ENCODE measurements at places on chromosomes 1 and 21. TPM values are rescaled to one million over a fixed set of nuclear protein-coding genes. Genes with fewer than 3 reads are reported as not detected.

- no peak overlapping the region for H3K27ac ChIP-seq
- no peak for DNase-seq
- no peaks in the 10 kb centered on the region for H3K27me3 ChIP-seq
- no peaks in the 10 kb centered on the region for H3K4me1 ChIP-seq
- H3K4me3 ChIP-seq: no peak overlapping the region
Observed at GRCh38 chr1:216314379-216315095, 108.7 kb downstream of the USH2A start.

DNA sequence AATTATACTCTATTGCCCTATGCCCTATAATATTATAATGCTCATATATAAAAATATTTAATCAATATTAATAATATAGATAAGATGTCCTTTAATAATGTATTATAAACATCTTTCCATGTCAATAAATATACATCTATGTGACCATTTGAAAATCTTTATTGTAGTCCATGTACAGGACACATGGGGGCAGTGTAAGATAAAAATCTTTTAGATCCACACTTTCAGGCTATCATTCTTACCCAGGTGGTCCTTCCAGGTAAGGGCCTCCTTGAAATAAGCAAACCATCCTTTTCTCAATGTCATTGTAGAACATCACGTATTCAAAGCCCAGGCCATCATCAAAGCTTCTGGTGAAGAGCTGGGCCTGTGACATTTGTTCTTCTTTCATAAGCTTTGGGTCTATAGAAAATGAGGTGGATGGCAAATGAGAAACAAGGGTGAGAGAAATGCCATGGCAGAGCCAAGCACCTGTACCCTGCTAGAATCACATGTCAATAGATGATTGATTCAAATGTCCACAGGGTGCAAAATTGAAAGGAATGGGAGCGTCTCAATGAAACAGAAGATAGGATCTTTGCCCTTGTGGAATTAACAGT, 20.2 kb downstream of the THEM4 start:
- peaks cover 2% of the 10 kb centered on the region for H3K36me3 ChIP-seq
- no peaks in the 10 kb centered on the region for H3K4me1 ChIP-seq
- no peak for DNase-seq
- no peak overlapping the region for H3K4me3 ChIP-seq

- peaks cover 10% of the 10 kb centered on the region for H3K4me1 ChIP-seq
- no peaks in the 10 kb centered on the region for H3K27me3 ChIP-seq
- no peak overlapping the region for H3K4me3 ChIP-seq
- DNase-seq: no peak
Observed at GRCh38 chr21:31500982-31501381, 156.9 kb upstream of the TIAM1 start.

DNA sequence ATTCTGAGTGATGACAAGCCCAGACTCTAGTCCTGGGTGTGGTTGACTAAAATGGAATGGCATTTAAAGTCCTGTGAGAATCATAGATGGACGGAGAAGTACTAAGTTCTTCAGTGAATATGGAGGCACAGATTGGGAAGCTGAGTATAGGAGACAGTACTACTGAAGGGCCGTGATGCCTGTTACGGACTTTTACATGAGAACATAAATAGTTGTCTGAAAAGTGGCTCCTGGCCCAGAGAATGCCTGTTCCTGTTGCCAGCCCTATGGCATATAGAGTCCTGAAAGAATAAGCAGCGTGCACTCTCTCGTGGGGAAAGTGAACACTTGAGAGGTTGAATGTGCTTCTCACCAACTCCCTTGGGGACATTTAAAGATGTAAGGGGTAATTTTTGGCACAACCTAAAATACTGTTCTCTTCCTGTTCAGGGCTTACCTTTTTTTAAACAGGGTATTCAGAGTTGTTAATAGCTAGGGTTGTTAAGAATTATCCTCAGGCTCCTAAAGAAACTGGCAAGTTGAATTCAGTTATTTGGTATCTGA, 20.4 kb downstream of the CCT8 start:
- H3K27me3 ChIP-seq: no peaks in the 10 kb centered on the region
- peaks cover 31% of the 10 kb centered on the region for H3K36me3 ChIP-seq
- no peak overlapping the region for H3K4me3 ChIP-seq

DNA sequence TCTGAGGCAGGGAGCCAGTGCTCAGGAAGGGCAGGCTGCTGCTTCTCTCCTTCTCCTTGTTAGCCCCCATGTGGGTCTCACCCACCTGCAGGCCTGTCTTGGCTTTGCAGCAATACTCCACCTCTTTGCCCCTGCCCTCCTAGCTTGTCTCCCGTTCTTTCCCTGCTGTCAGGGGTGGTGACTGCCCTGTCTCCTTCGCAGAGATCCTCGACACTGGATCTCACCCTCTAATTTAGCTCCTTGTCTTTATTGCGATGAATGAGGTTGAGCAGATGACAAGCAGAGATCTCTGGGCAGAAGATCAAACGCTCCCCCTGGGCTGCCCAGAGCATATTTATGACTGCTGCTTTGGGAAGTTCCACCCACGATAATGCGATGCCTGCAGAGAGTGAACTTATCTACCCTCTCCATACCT, 199.2 kb downstream of the ROR1 start:
- no peak overlapping the region for H3K4me3 ChIP-seq
- no peaks in the 10 kb centered on the region for H3K36me3 ChIP-seq
- H3K4me1 ChIP-seq: no peaks in the 10 kb centered on the region
- DNase-seq: no peak
- H3K27ac ChIP-seq: no peak overlapping the region

DNA sequence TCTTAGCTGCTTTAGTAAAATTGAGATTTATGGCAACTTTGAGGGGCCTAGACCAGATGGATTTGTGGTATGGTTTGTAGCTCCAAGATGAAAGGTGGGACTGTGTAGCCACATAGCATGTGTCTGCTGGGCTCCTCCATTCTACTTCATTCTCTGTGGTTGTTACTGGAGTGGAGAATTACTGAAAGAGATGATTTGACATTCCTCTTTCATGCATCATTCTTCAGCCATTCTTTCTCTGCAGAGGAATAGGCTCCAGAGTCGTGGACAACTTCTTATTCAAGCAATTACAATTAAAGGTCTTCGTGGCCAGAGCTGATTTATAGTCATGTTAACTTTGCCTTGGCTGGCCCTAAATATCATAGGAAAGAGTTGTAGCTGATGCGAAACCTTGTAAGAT, 328.9 kb downstream of the PAPPA2 start:
- no peak overlapping the region for H3K27ac ChIP-seq
- no peaks in the 10 kb centered on the region for H3K27me3 ChIP-seq
- no peaks in the 10 kb centered on the region for H3K4me1 ChIP-seq

- no peaks in the 10 kb centered on the region for H3K27me3 ChIP-seq
- H3K4me3 ChIP-seq: no peak overlapping the region
- H3K4me1 ChIP-seq: peaks cover 16% of the 10 kb centered on the region
- peak; percentile 79 for DNase-seq
Observed at GRCh38 chr1:59079434-59080140, 217.3 kb upstream of the FGGY start.

- H3K27ac ChIP-seq: no peak overlapping the region
- no peaks in the 10 kb centered on the region for H3K27me3 ChIP-seq
- peaks cover 5% of the 10 kb centered on the region for H3K4me1 ChIP-seq
Observed at GRCh38 chr1:30852026-30852425, 56.5 kb downstream of the SDC3 start.

GRCh38 chr1:34763142-34763781, 3.7 kb downstream of the GJB4 start:
- no peaks in the 10 kb centered on the region for H3K4me1 ChIP-seq
- H3K27ac ChIP-seq: no peak overlapping the region
- H3K4me3 ChIP-seq: no peak overlapping the region
- no peaks in the 10 kb centered on the region for H3K36me3 ChIP-seq

DNA sequence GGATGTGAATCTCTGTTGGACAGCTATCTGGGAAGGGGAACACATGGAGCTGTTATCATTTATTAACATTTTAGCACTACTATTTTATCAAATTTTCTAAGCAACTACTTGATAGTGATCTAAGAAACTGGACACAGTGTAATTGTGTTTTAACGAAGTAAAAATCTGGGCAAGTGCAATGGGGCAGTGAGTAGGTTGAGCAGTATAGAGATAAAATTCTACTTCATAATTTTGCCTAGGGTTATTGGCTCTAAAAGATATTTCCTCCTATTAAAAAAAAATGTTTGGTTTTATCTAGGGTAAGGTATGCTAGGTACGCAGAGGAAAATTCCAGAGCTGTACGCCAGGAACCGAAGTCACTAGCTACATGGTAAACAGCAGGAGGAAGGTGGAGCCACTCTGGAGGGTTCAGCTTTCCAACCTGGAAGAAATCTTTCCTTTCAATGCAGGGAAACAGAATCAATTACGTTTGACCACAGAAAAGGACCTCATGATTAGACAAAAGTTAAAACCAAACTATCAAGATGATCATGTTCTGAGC, 43.3 kb downstream of the BCAR3 start:
- H3K4me3 ChIP-seq: no peak overlapping the region
- no peaks in the 10 kb centered on the region for H3K36me3 ChIP-seq
- peak overlapping the region; percentile 49 for H3K27ac ChIP-seq

DNA sequence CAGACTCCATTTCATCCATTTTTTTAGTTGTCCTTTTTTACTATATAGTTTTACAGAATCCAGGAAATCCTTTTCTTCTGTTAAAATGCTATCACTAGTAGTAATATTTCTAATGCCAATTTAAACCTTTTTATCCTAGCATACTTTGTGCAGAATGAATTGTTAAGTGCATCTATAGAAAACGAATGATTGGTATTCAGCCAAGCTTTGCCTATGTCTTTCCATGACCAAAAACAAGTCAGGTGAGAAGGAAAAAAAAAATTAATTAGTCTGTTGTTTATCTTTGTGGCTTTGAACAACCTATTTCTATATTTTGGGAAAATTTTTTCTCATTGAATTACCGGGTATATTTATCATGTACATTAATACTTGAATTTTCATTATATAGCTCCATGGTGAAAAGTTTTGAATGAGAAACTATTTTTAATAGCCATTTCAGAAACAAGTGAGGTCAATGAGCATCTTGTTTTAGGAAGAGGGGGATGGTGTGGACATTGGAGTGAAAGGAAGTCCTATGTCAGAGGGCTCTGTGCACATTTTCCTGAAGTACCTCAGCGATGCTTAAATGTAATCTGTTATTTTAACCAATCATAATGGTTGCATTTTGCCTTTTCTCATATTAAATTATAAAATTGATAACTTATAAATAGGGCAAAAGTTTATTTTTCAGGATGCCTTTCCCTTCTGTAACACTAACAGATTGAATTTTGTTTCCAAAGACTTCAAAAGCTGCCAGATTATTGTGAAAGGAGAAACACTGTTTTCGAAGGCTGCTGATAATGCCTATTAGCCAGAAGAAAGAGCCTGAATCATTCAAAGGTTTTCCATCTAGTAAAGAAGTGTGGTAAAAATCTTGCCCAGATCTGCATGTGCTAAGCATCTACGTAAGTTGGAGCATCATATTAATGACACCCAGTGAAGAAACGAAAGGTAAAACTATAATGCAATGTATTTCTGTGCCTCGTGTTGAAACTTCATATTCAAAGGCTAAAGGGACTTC, 73.8 kb upstream of the S1PR1 start:
- peak; percentile 61 for DNase-seq
- peak overlapping the region; percentile 21 for H3K27ac ChIP-seq
- no peaks in the 10 kb centered on the region for H3K36me3 ChIP-seq
- H3K27me3 ChIP-seq: no peaks in the 10 kb centered on the region
- H3K4me1 ChIP-seq: peaks cover 2% of the 10 kb centered on the region
- H3K4me3 ChIP-seq: no peak overlapping the region

DNA sequence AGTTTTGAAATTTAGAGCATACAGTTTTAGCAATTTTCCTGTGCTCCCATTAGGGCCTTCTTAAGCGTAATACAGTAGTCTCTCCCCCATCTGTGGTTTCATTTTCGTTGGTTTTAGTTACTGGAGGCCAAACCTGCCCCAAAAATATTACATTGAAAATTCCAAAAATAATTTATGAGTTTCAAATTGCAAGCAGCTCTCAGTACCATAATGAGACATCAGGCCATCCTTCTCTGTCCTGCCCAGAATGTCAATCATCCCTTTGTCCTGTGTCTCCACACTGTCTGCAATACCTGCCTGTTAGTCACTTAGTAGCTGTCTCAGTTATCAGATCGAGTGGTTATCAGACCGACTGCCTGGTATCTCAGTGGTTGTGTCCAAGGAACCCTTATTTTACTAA, 45.4 kb downstream of the ADSS2 start:
- peaks cover 20% of the 10 kb centered on the region for H3K36me3 ChIP-seq
- H3K27ac ChIP-seq: peak overlapping the region; percentile 40
- no peaks in the 10 kb centered on the region for H3K4me1 ChIP-seq
- no peak for DNase-seq
- no peaks in the 10 kb centered on the region for H3K27me3 ChIP-seq
- H3K4me3 ChIP-seq: no peak overlapping the region

DNA sequence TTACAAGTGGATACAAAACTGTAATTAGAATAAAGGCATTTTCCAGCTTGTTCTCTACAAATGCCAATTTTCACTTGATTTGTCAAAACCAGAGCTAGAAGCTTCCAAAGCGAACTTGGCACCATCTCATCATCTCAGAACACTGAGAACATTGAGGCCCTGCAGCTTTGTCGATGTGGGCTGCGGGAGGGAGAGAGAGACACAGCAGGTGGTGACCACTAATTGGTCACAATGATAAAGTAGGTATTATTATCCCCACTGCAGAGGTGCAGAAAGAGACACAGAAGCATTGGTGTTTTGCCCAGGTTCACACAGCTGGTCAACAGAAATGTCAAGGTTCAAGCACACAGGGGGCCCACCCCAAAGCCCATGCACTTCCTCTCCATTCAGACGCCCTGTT, 72.2 kb upstream of the KRTAP19-8 start:
- no peaks in the 10 kb centered on the region for H3K36me3 ChIP-seq
- no peak overlapping the region for H3K4me3 ChIP-seq
- no peak overlapping the region for H3K27ac ChIP-seq
- no peaks in the 10 kb centered on the region for H3K4me1 ChIP-seq
- no peaks in the 10 kb centered on the region for H3K27me3 ChIP-seq

DNA sequence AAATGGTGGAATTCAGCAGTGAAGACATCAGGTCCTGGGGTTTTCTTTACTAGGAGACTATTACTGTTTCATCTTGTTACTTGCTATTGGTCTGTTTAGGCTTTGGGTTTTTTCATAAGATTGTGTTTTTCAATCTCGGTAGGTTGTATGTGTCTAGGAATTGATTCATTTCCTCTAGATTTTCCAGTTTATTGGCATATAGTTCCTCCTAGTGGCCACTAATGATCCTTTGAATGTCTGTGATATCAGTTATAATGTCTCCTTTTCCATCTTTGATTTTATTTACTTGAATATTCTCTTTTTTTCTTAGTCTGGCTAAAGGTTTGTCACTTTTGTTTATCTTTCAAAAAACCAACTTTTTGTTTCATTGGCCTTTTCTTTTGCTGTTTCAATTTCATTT, 233.0 kb downstream of the RWDD3 start:
- no peak for DNase-seq
- H3K4me1 ChIP-seq: no peaks in the 10 kb centered on the region
- no peak overlapping the region for H3K4me3 ChIP-seq
- no peaks in the 10 kb centered on the region for H3K36me3 ChIP-seq
- no peaks in the 10 kb centered on the region for H3K27me3 ChIP-seq
- H3K27ac ChIP-seq: no peak overlapping the region

- peak overlapping the region; percentile 24 for H3K27ac ChIP-seq
- no peaks in the 10 kb centered on the region for H3K36me3 ChIP-seq
- H3K4me3 ChIP-seq: no peak overlapping the region
- H3K27me3 ChIP-seq: no peaks in the 10 kb centered on the region
- no peaks in the 10 kb centered on the region for H3K4me1 ChIP-seq
Observed at GRCh38 chr1:223741861-223742260, 29.5 kb downstream of the CAPN2 start.

C4BPA gene
- total RNA-seq: 158 TPM

PCP4 gene
- not detected for total RNA-seq
